Adrenal gland (tissue), 19 donors: ENCODE measurements at places on chromosomes 1 and 21. TPM values are rescaled to one million over a fixed set of nuclear protein-coding genes. Genes with fewer than 3 reads are reported as not detected.

DNA sequence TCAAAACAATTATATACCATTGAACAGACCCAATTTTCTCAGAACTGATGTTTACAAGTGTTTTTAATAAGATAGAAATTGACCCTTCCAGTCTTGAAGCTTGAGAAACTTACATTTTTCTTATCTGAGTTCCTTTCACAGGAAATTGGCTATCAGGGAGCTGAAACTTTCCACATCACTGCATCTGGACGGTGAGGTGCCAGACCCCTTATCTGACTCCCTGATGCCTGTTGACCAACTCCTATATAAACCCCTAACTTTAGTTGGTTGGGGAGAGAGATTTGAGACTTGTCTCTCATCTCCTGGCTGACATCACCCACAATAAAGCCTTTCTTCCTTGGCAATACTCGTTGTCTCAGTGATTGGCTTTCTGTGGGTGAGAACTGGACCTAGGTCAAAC lies 31.4 kb downstream of the LACTBL1 start:
- no peaks in the 10 kb centered on the region for H3K27me3 ChIP-seq
- no peak overlapping the region for H3K27ac ChIP-seq
- no peak overlapping the region for H3K4me3 ChIP-seq
- no peak for DNase-seq
- H3K36me3 ChIP-seq = no peaks in the 10 kb centered on the region

DNA sequence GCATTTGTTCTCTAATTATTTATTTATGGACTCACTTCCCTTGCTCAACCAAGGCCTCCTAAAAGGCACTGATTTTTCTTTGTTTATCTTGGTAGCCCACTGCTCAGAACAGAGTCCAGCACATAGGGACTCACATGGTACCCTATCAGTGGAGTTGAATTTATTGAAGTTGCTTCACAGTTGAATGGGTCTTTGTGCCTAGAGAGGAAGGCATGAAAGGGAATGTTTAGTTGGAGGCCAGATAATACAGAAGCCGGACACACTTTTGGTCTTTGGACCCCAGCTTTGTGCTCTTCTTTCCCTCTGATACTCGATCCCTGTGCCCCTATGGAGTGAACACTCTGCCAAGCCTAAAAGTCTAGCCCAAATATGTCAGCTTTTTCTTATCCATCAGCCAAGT lies 429.0 kb downstream of the PRDM2 start:
- H3K27ac ChIP-seq = no peak overlapping the region
- H3K4me3 ChIP-seq = no peak overlapping the region
- no peaks in the 10 kb centered on the region for H3K27me3 ChIP-seq
- no peak for DNase-seq

DNA sequence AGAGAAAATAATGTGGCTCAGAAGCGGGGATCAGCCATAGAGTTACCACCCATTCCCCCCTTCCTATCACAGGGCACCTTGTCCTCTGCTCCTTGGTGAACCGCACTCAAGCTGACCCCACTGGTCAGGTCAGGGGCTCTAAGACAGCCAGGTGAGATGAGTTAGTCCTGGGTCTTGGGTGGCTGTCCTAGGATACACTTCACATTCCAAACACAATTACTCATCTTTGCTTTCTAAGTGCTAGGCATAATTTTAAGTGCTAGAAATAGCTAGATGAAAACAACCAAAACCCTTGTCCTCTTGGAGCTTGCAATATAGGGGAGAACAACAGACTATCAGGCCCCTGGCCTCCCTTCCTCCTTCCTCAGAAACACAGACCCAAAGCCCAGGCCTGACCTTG lies 7.8 kb upstream of the MUTYH start:
- no peak for DNase-seq
- H3K27me3 ChIP-seq = no peaks in the 10 kb centered on the region
- H3K4me1 ChIP-seq = peaks cover 16% of the 10 kb centered on the region
- H3K4me3 ChIP-seq = no peak overlapping the region

GRCh38 chr1:26102119-26102518 lies 9.5 kb upstream of the PDIK1L start:
- no peak overlapping the region for H3K27ac ChIP-seq
- no peaks in the 10 kb centered on the region for H3K36me3 ChIP-seq
- H3K4me1 ChIP-seq = no peaks in the 10 kb centered on the region
- no peak overlapping the region for H3K4me3 ChIP-seq

DNA sequence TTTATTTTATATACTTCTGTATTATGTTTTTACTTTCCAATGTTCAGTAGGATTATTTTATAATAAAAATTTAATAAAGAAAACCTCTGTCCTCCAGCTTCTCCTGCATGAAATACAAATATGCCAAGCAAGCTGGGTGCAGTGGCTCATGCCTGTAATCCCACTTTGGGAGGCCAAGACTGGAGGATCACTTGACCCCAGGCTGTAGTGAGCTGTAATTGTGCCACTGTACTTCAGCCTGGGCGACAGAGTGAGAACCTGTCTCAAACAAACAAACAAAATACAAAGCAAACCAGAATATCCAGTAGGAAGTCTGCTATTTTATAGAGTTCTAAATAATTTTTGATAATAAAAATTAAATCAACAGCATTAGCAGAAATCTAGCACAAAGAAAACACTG lies 168.8 kb downstream of the EIF4G3 start:
- H3K27me3 ChIP-seq = no peaks in the 10 kb centered on the region
- DNase-seq = no peak
- H3K36me3 ChIP-seq = no peaks in the 10 kb centered on the region
- H3K4me3 ChIP-seq = no peak overlapping the region

Gene LIPI
- not detected for total RNA-seq

DNA sequence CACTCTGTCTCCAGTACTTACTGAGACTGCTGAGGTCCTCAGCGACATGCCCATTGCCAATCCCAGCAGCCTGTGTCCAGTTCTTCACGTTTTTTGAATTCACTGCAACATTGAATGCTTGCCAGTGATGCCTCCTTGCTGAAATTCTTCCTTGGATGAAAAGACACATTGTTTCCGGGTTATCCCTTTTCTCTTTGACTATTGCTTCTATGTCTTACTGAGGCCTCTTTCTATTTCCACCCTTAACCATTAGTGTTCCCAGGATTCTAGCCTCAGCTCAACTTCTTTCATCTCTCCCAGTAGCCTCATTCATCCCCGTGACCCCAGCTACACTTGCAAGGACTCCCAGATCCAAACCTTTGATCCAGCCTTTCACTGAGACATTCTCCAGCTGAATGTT lies 46.5 kb upstream of the KIF26B start:
- H3K27ac ChIP-seq = no peak overlapping the region
- H3K4me3 ChIP-seq = no peak overlapping the region
- no peaks in the 10 kb centered on the region for H3K27me3 ChIP-seq
- H3K4me1 ChIP-seq = no peaks in the 10 kb centered on the region
- no peaks in the 10 kb centered on the region for H3K36me3 ChIP-seq
- DNase-seq = no peak

- H3K4me3 ChIP-seq = no peak overlapping the region
- no peaks in the 10 kb centered on the region for H3K36me3 ChIP-seq
- DNase-seq = no peak
- peaks cover 5% of the 10 kb centered on the region for H3K27me3 ChIP-seq
- H3K27ac ChIP-seq = no peak overlapping the region
Measured at GRCh38 chr21:35504277-35504676, 455.2 kb upstream of the RUNX1 start.

GRCh38 chr1:29990304-29990703 lies 733.1 kb downstream of the MATN1 start:
- no peak for DNase-seq
- H3K4me1 ChIP-seq = peaks cover 13% of the 10 kb centered on the region
- no peaks in the 10 kb centered on the region for H3K27me3 ChIP-seq

- peak overlapping the region; percentile 63 for H3K27ac ChIP-seq
- H3K4me3 ChIP-seq = no peak overlapping the region
- H3K27me3 ChIP-seq = no peaks in the 10 kb centered on the region
- peaks cover 3% of the 10 kb centered on the region for H3K4me1 ChIP-seq
- peak; percentile 68 for DNase-seq
Measured at GRCh38 chr1:17128361-17128760, 9.1 kb upstream of the PADI2 start.

DNA sequence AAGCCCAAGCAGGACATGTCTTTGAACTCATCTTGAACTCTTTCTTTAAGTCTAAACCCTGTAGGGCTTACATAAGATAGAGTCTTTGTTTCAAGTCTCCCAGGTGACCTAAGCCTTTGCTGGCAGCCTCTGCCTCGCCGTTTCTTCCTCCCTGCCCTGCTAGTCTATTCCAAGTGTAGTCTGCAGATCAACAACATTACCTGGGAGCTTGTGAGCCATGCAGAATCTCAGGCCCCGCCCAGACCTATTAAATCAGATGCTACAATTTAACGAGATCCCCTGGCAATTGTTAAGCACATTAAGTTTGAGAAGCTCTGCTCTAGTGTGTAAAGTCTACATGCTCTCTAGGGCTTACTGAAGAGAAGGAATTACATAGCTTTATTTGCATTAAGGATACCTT lies 271.6 kb downstream of the PBX1 start:
- H3K36me3 ChIP-seq = no peaks in the 10 kb centered on the region
- DNase-seq = no peak
- no peak overlapping the region for H3K4me3 ChIP-seq

DNA sequence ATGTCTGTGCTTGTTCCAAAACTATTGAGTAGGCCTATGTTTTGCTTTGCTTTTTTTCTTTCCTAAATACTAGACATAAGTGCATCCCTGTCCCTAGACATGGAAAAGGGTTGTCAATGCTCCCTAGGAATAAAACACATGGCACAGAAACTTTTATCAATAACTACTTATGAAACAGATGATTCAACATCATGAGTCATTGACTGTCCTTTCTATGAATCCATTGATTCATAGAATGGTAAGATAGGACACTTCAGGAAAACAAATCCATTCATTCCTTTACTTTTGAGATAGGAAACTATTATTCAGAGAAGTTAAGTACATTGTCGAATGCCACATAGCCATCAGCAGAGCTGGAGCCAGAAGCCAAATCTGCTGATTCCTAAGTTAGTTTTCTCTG lies 147.5 kb downstream of the TSEN15 start:
- DNase-seq = no peak
- peaks cover 6% of the 10 kb centered on the region for H3K4me1 ChIP-seq
- no peak overlapping the region for H3K27ac ChIP-seq
- H3K27me3 ChIP-seq = no peaks in the 10 kb centered on the region

Gene S100A7
- not detected for total RNA-seq

Gene PRDM16
- 0.68 TPM for total RNA-seq

Gene HDGF
- total RNA-seq = 159 TPM

Gene KLF17
- 0.50 TPM for total RNA-seq

Gene RPAP2
- total RNA-seq = 29.0 TPM

DNA sequence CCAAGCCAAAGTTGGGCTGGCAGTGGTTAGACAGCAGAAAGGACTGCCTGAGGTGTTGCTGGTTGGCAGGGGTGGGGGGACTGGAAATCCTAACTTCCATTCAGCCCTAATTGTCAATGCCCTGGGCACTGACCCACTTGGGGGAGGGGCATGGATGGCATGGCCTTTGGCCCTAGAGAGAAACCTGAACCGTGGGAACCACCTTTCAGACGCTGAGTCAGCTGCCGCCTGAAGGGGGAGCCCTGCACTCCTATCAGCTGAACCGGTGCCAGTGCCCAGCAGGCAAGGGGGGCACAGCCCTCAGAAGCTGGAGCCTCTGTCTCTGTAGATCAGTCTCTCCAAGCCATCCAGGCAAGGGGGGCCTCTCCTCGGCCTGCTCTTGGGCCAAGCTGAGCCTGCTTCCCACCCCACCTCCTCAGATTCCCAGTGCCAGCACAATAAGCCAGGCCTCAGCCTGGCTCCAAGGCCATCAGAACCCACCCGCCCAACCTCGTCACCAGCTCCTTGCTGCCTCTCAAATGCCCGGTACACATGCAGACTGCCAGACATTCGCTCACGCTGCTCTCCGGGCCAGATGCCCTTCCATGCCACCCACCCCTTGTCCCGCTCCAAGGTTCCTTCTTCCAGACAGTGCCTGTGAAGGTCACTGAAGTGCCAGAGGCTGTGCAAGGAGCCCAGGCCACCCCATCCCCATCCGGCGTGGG lies 11.6 kb downstream of the TINAGL1 start:
- no peaks in the 10 kb centered on the region for H3K27me3 ChIP-seq
- peaks cover 49% of the 10 kb centered on the region for H3K4me1 ChIP-seq
- H3K27ac ChIP-seq = no peak overlapping the region
- peak; percentile 71 for DNase-seq
- H3K36me3 ChIP-seq = no peaks in the 10 kb centered on the region

DNA sequence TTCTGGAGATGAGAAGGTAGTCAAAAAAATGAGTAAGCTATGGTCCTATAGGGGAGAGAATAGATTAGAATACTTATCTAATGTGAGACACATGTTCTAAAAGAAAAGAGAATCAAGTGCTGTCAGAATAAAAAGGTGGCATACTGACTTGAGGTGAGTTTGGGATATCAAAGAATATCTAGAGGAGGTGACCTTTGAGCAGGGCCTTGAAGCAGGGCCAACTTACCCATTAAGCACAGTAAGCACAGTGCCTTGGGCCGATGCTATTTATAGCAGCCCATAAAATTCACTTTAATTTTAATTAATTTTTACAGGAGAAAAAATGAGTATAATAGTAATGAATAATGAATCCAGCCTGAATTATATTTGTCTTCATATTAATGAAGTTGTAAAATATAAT lies 92.2 kb downstream of the XPR1 start:
- no peak for DNase-seq
- H3K36me3 ChIP-seq = no peaks in the 10 kb centered on the region
- no peak overlapping the region for H3K4me3 ChIP-seq
- H3K27ac ChIP-seq = no peak overlapping the region
- H3K27me3 ChIP-seq = no peaks in the 10 kb centered on the region
- H3K4me1 ChIP-seq = peaks cover 32% of the 10 kb centered on the region

Gene OR4F29
- total RNA-seq = not detected

Gene RNPEP
- 64.9 TPM for total RNA-seq

DNA sequence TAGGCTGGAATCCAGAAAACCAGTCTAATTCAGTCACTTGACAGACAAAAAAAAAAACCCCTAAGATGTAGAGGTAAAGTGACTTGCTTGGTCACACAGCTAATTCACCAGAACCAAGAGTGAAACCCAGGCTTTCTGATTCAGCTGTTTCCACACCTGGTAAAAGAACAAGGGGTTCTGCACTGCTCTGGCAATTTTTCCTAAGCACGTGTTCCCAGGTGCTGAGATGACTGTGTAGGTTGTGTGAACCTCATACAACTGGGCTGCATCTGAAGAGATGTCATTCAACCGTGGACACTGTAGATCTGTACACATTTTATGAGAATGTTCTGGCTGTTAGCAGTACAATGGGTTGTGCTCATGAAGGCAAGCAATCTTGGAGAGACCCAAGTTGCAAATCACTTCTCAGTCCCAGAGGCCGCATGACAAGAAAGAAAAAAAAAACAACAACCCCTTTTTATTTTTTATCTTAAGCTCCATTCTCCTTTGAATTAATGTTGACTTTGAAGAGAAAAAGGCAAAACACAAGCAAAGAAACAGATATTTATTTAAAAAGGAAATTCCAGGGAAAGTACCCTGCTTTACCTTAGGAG lies 95.4 kb downstream of the INTS7 start:
- no peak overlapping the region for H3K4me3 ChIP-seq
- no peak for DNase-seq
- no peak overlapping the region for H3K27ac ChIP-seq
- H3K36me3 ChIP-seq = no peaks in the 10 kb centered on the region
- H3K27me3 ChIP-seq = no peaks in the 10 kb centered on the region

Gene LHX4
- total RNA-seq = not detected

Gene MCOLN2
- total RNA-seq = 10.0 TPM

GRCh38 chr1:8782001-8782620 lies 35.3 kb downstream of the RERE start:
- no peak overlapping the region for H3K4me3 ChIP-seq
- no peaks in the 10 kb centered on the region for H3K36me3 ChIP-seq
- no peak for DNase-seq
- no peak overlapping the region for H3K27ac ChIP-seq
